ENCODE measurements at places on chromosomes 4 and X.

- DNase-seq, result no peak
These were observed 5.8 kb downstream of the SRPX2 start for GRCh38 chrX:100649550-100650356.

DNA sequence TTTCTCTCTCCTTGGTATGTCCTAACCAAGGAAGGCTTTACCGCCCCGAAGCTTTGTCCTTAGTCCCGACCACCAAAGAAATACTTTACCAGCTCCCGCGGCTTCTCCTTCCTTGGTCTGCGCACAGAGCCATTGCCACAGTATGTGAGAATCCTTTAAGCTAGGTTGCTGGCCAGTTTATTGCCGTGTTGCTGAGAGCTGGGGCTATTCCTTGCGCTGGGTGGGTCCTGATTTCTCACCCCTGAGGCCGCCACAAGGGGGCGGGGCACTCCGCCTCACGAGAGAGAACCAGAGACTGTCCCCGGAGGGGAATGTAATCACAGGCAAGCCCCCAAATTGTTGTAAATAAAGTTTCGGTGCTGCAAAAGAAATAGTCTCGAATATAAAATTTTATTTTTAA is 331.0 kb upstream of the PCDH10 start:
- no peak for DNase-seq

DNA sequence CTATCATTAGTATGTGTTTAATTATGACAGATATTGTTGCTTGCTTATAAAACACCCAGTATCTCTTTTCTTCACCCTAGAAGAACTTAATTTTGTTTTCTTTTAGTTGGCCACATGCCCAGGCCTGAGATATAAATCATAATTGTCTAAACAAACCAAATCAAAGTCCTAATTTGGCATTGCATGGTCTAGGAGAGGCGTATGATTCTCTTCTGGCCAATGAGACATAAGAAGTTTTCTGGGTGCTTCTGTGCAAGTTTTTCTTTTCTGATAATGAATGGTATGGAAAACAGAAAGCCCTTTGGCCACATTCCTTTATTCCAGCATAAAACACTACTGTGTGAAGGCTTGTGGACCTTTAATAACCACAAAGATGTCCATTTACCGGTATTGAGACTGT is 192.9 kb upstream of the CTSO start:
- DNase-seq, result no peak

DNA sequence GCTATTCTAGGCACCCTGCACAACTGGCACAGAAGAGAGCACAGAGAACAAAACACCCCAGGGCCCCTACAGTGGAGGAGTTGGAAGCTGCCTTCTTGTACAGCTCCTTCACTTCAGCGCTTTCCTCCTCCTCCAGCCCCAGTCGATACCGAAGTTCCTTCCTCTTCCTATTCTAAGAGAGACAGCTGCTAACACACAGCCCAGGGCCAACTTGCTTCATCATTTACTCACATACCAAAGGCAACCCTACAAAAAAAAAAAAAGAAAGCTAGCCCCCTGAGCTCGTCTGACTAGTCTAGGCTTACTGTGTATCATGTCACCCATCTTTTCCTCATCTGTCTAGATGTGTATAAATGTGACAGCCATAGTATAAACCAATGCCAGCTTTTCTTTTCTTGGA is 64.5 kb downstream of the MID1 start:
- no peak for DNase-seq

DNA sequence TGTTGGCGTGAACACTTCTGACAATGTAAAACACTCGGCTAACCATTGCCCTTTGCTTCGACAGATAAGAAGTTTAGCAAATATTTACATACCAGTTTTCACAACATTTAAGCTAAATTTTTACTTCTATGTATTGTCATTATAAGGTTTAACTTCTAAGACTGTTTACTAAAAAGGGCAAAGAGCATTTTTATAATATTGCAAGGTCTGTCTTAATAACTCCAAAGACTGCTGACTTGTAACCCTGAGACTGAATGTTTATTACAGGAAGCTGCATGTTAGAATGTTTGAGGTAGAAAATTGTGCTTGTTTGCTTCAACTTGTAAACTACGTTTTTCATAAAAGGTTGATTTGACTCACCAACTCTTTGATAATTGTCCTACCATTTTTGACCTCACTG is 213.2 kb upstream of the RPS6KA3 start:
- no peak for DNase-seq

GRCh38 chrX:72373136-72373535 is 67.4 kb upstream of the CITED1 start:
- no peak for DNase-seq

- DNase-seq, result no peak
These were observed 426.4 kb downstream of the PDGFC start for GRCh38 chr4:156545003-156545785.

GRCh38 chr4:159549098-159549518 is 446.2 kb downstream of the RAPGEF2 start:
- DNase-seq, result no peak

GRCh38 chrX:73977542-73978169 is 326.3 kb upstream of the ZCCHC13 start:
- DNase-seq, result no peak

- DNase-seq, result no peak
These were observed 660.6 kb upstream of the NR3C2 start for GRCh38 chr4:149102765-149103164.

- DNase-seq, result no peak
These were observed 893.9 kb downstream of the PCDH7 start for GRCh38 chr4:31613946-31614623.

- no peak for DNase-seq
These were observed 72.1 kb downstream of the AMOT start for GRCh38 chrX:112768563-112768962.

DNA sequence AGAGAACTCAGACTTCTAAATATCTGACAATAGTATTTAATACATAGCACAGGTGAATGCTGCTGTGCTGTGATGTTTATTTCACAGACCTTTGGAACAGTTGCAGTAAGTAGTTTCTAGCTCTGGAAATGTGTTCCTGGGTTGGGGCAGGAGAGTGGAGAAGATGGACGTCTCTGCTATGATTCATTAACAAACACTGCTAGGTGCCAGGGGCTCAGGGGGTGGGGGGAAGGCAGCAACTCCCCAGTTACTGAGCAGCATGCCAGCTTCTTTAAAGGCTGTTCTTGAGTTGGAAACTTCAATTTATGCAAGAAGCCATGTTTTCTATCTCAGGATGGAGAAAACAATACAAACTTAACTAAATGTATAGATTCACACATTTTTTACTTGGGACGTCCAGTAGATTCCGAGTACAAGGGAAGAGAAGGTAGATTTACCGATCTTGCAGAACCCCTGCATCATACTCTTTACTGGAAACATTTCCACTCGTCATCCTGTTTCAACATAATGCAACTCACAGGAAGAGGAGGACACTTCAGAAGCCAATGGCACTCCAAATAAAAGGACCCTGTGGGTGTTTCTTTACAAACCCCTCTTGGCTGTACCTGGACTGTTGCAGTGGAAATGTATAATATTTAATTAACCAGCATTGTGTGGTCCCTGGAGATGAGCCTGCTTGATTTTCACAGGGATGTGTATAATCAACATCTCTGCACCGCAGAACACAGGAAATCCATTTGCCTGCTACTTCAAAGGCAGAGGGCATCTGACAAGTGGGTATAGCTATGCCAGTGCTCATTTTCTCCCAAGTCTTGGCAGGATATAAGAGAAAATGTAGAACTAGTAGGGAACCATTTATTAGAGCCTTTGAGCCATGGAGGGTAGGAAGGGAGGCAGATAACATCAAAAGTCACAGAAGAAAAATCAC is 171.4 kb downstream of the SH3KBP1 start:
- no peak for DNase-seq

- no peak for DNase-seq
These were observed 43.5 kb downstream of the PRKX start for GRCh38 chrX:3669841-3670475.

DNA sequence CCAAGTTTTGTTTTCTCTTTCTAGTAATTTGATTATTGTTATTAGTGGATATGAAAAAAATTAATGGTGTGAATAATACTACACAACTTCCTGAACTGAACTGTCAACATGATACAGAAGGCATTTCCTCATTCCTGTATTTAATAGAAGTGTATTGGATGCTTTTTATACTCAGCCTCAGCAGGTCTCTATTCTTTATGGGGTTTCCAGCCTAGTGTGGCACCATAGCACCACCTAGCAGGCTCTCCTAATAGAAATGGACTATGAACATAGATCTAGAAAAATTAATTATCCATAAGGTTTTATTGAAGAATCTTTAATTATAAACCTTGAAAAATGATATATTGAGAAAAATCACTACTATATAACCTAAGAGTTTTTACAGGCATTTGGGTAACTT is 52.4 kb downstream of the GLRB start:
- DNase-seq, result no peak

- no peak for DNase-seq
These were observed 630.1 kb upstream of the EPHA5 start for GRCh38 chr4:66300336-66300934.

GRCh38 chr4:30600246-30601017 is 119.7 kb upstream of the PCDH7 start:
- no peak for DNase-seq

DNA sequence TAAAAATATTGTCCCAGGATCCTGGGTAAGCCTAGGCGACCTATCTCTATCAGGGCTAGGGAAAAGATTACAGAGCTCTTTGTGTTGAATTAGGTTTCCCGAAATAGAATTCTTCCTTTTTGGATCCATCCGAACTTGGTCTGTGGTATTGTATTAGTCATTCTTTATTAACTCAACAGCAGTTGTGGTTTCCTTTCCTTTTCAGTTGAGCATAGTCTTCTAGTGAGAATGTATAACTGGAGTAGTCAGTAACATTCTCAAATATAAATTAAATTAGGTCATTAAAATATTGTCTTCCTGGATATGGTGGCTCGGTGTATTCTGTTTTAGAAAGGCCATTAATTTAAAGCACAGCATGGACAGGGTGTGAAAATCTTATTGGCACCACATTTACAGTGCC is 520.4 kb downstream of the NLGN4X start:
- no peak for DNase-seq

DNA sequence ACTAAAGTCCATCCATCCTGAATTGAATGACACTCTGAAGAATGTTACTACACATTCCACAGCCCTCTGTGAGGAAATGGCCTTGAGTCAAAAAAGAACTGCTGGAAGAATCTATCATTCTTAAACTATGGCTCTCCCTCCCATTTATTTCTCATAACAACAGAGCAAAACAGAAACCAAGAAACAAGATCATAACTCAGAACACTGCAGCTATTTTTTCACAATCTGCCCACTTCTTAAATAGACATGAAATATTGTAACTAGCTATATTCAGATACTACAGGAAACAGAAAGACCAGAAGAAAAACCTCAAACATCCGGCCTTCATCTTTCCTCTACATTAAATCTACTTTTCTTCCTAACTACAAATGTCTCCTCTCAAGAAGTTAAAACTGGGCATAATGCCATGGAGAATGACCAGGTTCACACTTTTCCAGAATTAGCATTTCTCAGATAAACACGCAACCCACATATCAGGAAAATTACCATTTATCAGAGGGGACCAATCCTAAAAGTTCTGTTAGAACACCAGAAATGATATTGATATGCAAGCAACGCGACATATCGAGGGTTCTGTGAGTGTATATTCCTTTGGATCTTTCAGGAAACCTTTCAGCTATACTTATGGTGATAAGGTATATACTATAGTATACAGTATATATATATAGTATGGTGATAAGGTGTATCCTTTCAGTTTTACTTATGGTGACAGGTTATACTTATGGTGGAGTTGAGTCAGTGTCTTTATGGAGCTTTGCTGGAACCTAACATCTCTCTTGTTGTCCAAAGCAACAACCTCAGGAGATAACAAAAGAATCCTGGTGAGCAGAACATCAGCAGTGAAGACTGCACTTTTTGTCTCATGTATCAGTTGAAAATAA is 60.4 kb upstream of the IRF2 start:
- peak; percentile 30 for DNase-seq

DNA sequence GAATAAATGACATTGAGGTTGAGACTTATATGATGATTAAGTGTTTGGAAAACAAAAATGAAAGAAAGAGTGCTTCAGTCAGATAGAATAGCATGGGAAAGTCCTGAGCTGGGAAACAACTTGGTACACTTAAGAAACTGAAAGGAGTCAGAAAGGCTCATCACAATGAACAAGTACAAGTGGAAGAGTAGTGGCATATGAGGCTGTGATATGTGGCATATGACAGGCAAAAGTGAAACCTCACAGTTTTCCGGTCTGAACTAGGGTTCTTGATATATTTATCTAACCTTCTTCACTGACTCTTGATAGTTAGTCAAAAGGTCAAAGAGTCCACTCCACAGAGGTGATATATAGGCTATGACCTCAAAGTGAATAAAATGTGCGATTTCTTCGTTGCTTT is 537.1 kb upstream of the CXorf51A start:
- DNase-seq, result no peak

- no peak for DNase-seq
These were observed 794.8 kb upstream of the LCORL start for GRCh38 chr4:18816228-18816895.

DNA sequence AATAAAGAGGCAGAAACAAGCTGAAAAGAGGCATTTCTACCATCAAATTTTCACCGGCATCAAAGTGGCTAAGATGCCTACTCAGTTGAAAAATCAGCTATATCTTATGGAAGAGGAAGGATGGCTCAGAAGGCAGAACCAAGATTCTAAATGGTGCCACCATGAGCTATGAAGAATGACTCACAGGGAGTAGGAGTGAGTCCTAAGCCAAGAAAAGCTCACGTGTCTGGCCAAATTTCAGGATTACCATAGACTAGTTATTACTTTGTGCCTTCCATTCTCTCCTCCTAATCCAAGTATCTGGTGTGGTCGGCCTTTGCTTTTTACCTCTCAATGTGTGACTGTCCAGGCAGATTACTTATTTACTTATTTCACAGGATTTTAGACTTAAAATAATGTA is 54.8 kb downstream of the BMP3 start:
- no peak for DNase-seq

- no peak for DNase-seq
These were observed 85.1 kb downstream of the SLC10A7 start for GRCh38 chr4:146436423-146437162.

GRCh38 chrX:119971184-119971583 is 27.6 kb upstream of the NKAP start:
- no peak for DNase-seq

- no peak for DNase-seq
These were observed 418.2 kb downstream of the STIM2 start for GRCh38 chr4:27278615-27279375.

GRCh38 chr4:4820261-4820660 is 39.2 kb upstream of the MSX1 start:
- DNase-seq, result no peak

- no peak for DNase-seq
These were observed 1.2 kb upstream of the EFHC2 start for GRCh38 chrX:44344687-44345086.
